Fibroblast of lung (primary cell): ENCODE measurements at places on chromosomes 5 and 9. TPM values are rescaled to one million over a fixed set of nuclear protein-coding genes. Genes with fewer than 3 reads are reported as not detected.
A peak's percentile ranks its signal among the peaks of the same experiment; 100 is the strongest.

- DNase-seq = no peak
Observed at GRCh38 chr9:108395421-108395820, 460.4 kb downstream of the ACTL7B start.

DNA sequence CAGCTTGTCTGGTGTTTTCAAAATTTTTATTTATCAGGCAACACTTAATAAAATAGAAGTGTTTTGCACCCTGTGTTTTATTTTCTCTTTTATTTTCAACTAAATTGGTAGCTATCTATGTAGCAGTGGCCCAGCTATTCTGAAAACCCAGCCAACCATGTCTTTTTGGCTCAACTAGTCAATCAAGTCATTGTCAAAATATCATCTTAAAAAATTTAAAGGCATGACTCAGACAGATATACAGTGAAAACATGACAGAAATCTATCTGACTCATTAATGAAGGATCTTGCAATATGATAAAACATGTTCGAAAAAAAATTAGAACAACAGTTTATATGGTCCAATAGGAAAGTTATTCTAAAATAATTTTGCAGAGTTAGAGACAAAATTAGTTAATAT is 75.1 kb downstream of the HSD17B4 start:
- peak; percentile 16 for DNase-seq

The PPP1R2B gene
- 0.17 and 0.26 TPM in 2 replicates for total RNA-seq

The GMCL2 gene
- under 0.01 TPM in 2 replicates for total RNA-seq
